CD4-positive, alpha-beta memory T cell (primary cell): ENCODE measurements at places on chromosomes 3 and 15.

GRCh38 chr3:71421475-71421819 lies 162.1 kb downstream of the FOXP1 start:
- DNase-seq, result no peak

DNA sequence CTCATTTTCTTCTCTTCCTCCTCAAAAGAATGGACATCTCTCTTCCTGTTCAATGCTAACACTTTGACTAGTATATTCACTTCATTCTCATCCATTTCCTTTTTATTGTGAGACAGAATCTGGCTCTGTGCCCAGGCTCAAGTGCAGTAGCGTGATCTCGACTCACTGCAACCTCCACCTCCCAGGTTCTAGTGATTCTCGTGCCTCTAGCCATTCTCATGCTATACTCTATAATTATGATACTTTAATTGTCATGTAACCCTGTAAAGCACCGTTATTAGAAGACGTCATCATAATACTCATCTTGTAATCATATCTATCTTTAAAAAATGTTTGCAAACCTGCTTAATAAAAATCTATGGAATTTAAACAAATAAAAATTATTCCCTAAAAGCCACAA lies 107.0 kb downstream of the SHOX2 start:
- DNase-seq, result no peak

- no peak for DNase-seq
Observed at GRCh38 chr3:43998836-43999727, 242.6 kb upstream of the TOPAZ1 start.

- no peak for DNase-seq
Observed at GRCh38 chr3:65425880-65426279, 612.8 kb downstream of the MAGI1 start.

DNA sequence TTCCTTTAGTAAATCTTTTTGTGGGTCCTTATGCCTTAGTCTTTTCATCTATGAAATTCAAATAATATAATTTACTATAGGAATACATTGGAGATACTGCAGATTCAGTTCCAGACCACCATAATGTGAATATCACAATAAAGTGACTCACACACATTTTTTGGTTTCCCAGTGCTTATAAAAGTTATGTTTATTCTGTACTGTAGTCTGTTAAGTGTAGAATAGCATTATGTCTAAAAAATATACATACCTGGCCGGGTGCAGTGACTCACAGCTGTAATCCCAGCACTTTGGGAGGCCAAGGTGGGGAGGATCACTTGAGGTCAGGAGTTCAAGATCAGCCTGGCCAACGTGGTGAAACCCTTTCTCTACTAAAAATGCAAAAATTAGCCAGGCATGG lies 53.9 kb upstream of the PAQR5 start:
- no peak for DNase-seq

DNA sequence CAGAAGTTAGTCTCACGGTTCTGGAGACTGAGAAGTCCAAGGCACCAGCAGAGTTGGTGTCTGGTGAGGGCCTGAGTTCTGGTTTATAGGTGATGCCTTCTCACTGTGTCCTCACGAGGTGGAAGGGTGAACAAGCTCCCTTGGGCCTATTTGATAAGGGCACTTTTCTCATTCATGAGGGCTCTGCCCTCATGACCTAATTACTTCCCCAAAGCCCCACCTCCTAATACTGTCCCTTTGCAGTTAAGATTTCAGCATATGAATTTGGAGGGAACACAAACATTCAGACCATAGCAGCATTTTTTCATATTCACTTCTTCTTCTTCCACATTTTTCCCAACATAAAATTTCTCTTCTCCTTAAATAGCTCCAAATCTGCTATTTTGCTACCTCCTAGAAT lies 41.5 kb downstream of the TMEM41A start:
- DNase-seq, result no peak

- no peak for DNase-seq
Observed at GRCh38 chr3:170631755-170632488, 46.0 kb upstream of the SLC7A14 start.

- no peak for DNase-seq
Observed at GRCh38 chr15:66278671-66279070, 14.7 kb upstream of the DIS3L start.

DNA sequence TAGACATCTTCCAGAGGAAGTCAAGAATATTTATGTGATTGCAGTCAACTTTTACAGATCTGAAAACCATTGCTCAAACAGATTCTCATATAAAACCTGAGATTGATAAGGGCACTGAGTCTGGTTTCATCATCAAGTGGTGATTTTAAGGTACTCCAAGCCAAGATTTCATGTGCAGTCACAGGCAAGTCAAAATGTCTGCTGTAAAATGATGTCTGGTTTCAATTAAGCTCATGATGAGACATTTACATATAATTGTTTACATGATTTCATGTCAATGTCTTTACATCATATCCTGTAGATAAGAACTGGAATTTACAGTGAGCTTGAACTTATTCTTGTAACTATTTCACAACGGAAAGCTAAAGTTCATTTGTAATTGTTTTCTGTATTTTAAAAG lies 1215.5 kb downstream of the ROBO2 start:
- DNase-seq, result no peak

DNA sequence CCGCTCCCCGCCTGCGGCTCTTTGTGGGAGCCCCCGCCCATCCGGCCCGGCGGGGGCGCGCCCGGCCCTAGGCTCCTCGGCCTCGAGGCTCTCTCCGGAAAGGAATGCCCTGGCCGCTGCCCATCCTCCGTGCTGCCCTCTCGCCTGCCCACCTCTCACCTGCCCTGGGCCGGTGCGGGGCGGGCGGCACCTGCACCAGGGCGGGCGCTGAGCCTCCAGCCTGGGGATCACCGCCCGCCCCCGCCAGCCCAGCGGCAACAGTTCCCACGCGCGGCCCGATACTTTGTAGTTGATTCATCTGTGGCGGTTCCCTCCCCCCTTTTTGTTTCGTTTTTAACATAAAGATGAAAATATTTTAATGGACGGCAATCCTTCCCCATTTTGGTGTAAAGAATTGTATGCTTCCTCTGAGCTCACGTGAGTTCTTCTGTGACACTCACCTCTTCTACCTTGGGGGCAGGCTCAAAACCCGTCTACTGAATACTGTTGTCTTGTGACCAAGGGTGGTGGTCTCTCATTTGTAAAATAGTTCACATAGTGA lies 1.9 kb downstream of the KLF13 start:
- DNase-seq, result peak; percentile 80

- no peak for DNase-seq
Observed at GRCh38 chr3:187850258-187850921, 105.1 kb upstream of the BCL6 start.

- DNase-seq, result no peak
Observed at GRCh38 chr3:124293584-124293983, 301.7 kb upstream of the ROPN1 start.

DNA sequence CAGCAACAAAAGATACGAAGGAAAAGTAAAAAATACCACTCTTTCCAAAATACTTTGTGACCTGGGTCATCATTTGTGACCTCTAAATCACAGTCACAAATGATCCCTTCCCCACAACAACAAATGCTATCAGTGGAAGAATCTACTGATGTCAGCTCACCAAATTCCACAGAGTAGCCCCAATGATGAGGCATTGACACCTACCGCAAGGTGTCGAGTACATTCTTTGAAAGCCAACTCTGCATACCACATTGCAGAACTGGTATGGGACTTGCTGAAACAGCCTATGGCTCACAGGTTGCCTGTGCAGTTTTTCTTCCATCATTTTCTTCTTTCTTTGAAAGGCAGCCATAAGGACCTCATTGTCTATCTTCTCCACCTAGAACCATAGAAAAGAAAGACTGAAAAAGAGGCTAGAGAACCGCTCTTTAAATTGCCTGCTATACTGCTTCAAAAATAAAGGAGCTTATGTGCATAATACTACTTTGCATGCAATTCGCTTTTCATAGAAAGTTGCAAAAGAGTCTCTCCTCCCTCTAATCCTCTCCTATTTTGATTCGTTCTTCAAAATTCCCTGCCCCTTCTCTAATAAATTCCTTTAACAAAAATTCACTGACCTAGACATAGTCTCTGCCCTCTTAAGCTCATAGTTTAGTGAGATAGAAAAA lies 21.4 kb upstream of the KPNA1 start:
- no peak for DNase-seq

GRCh38 chr3:31014317-31015040 lies 120.0 kb upstream of the GADL1 start:
- DNase-seq, result no peak

GRCh38 chr15:49625460-49626036 lies 4.7 kb downstream of the DTWD1 start:
- DNase-seq, result no peak

GRCh38 chr3:198030125-198030524 lies 70.1 kb downstream of the LMLN start:
- no peak for DNase-seq

GRCh38 chr3:62184559-62184958 lies 188.8 kb downstream of the FEZF2 start:
- no peak for DNase-seq

DNA sequence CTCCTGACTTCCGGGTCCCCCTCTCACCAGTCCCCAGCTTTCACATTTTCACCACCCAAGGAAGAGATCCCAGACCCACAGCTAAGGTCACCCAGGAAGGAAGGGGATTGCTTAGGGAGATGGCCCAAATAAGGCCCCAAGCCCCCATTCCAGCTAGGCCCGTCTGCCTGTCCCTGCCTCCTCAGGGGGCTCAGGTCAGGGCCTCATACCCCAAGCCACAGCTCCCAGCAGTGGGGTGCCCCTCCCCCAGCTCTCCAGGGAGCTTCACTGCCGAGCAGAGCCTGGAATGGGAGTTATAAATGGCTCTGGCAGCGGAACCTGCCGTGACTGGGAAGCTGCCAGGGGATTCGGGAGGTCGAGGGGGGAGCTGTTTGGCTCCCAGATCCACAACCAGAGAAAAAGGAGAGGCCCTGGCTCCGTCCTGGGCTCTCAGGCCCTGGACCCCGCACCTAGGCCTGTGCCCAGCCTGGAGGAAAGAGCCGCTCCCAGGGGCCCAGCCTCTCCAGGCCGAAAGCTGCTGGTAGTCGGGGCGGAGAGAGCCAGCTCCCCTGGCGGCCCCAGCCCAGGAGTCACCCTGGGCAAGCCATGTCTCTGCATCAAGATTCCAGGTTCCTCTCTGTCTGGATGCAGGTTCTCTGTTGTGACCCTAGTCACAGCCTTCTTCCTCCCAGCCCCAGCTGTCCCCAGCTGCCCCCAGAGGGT lies 550 bp downstream of the CCDC9B start:
- no peak for DNase-seq

DNA sequence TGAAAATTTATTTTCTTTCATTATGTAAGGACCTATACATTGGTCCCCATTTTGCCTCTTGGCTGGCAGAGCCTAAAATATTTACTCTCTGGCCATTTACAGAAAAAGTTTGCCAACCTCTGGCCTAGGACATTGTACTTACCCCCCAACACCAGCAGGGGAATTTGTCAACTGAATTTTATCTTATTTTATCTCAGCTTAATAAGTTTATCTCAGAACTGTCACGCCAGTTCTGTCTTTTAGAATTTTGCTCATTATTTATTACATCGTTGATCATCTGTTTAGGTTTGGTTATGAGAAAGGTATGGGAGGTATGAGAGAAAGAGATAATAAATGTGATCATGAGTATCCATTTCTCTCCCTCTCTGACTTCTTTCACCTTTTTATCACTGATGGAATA lies 38.3 kb downstream of the CHD2 start:
- no peak for DNase-seq

DNA sequence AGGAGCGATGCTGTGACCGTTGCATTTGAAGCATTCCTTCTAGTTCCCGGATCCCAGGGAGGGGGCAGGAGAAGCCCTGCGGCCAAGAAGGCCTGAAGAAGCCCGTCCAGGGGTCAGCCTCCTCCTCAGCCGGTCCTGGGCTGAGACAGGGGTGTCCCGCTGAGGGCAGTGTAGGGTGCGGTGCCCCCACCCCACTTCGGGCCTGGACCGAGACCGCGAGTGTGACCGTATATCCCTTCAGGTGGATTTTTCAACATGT lies 2.8 kb downstream of the OCA2 start:
- no peak for DNase-seq

DNA sequence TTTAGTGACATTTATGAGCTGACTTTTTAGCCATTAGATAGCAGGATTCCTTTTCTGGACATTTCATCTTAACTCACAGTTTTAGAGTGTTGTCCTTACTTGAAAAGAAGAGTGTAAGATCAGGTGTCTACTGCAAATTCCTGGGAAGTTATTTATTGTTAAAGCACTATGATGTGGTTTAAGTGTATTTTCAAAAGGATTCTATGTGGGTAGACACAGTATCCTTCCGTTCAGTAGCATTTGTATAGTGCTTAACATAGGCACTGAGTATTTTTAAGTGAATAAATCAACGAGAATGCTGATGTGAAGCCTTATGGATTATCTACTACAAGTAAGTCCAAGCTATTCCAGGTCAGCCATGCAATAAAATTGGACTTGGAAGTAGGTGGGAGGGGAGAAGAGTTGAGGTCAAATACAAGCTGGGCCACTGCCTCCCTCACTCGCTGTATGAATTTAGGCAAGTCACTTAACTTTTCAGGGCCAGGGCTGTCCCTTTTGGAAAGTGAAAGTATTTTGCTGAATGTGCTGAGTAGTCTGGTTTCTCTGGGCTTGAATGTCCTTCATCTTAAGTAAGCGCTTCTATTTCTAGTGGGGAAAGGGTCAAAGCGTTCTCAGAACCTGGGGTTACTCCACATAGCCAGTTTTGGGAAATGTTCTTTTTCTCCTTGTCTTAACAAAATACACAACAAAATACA lies 48.6 kb downstream of the GAP43 start:
- DNase-seq, result no peak

DNA sequence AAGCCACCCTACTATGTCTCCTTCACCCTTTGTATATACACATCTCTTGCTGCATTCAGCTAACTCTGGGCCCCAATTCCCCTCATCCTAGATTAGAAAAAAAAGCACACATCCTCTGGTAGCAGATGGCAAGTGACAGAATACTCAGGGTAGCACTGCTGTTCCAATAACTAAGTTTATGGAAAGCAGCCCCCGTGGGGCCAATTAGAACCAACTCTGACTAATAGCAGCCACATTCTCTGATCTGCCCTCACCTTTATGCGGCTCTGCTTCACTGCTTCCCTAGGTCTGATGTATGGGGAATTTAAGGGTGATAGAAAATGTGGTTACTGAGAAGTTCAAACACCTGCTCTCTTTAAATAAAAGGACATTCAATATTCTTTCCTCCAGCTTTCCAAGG lies 74.9 kb upstream of the SETMAR start:
- no peak for DNase-seq

GRCh38 chr3:173255555-173255954 lies 114.5 kb upstream of the SPATA16 start:
- DNase-seq, result no peak

DNA sequence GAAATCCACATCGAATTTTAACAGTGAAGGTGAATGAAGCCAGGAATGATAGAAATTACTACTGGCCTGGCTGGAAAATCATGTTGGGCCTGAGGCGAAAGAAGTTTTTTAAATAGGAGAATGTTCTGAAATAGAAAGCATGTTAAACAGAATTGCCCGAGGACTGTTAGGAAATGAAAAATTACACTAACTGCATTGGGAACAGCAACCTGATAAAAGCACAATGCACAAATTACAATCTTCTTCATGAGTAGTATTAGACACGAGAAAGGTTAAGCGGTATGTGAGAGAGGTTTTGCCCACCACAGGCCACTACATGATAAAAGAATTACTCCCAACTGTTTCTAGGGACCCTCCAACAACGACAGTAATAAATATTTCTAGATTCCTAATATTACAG lies 18.9 kb downstream of the GBE1 start:
- DNase-seq, result no peak
